ENCODE measurements at places on chromosomes 6 and 20.

DNA sequence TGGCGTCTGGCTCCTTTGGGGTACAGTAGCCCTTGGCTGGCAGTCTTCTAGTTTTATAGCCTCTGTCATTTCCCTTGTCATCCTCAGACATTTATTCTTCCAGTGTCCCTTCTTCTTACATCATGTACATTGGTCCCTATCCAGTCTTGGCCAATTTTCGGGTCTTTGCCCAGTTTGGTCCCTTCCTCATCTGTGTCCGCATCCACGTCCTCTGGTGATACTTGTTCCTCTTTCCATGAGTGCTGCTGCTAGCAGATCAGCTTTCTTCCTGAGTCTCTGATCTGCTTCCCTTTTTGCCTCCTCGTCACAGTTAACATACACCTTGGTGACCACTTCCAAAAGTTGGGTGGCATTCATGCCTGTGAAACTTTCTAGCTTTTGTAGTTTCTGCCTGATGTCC, 86.2 kb upstream of the GPR6 start:
- DNase-seq, result no peak

GRCh38 chr6:148507774-148508173, 165.1 kb downstream of the SASH1 start:
- no peak for DNase-seq

DNA sequence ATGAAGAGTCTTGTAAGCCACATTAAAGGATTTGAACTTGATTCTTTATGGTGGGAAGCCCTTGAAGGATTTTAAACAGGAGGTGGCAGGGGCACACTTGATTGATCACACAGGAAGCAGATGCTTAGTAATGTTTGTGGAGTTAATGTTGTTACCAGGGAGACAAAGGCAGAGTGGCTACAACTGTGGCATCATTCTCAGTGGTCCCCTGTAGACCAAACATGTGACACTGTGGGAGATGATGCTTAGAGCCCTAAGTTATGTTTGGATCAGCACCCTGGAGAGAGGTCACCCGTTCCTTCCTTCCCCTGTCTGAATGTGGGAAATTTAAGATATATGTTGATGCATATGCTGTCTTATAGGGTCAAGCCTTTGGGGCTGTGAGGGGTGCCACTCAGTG, 53.2 kb downstream of the EIF2S2 start:
- no peak for DNase-seq

DNA sequence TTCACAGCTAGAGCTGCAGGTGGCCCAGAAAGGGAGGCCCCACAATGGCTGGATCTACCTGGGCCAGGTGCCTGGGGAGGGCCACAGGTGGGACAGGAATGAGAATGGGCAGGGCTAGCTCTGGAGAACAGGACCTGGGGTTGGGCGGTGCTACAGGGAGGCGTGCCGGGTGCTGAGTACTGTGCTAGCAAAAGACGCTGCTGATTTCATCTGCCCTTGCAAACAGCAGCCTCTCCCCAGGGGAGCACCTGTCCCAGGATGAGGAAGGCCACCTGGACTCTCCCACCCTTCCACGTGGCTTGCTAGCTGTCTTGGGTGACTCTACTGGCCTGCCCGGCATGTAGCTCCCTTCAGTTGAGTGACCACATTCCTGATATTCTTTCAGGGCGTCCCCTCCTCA, 6.6 kb upstream of the YTHDF1 start:
- no peak for DNase-seq

DNA sequence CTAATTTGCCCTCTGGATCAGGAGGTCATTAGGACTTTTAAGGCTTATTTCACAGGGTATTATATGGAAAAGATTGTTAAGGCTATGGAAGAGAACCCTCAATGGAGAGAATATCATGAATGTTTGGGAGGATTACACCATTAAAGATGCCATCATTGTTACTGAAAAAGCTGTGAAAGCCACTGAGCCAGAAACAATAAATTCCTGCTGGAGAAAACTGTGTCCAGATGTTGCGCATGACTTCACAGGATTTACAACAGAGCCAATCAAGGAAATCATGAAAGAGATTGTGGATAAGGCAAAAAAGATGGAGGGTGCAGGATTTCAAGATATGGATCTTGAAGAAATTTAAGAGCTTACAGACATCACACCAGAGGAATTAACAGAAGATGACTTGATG, 798.3 kb upstream of the SLC35B3 start:
- no peak for DNase-seq

DNA sequence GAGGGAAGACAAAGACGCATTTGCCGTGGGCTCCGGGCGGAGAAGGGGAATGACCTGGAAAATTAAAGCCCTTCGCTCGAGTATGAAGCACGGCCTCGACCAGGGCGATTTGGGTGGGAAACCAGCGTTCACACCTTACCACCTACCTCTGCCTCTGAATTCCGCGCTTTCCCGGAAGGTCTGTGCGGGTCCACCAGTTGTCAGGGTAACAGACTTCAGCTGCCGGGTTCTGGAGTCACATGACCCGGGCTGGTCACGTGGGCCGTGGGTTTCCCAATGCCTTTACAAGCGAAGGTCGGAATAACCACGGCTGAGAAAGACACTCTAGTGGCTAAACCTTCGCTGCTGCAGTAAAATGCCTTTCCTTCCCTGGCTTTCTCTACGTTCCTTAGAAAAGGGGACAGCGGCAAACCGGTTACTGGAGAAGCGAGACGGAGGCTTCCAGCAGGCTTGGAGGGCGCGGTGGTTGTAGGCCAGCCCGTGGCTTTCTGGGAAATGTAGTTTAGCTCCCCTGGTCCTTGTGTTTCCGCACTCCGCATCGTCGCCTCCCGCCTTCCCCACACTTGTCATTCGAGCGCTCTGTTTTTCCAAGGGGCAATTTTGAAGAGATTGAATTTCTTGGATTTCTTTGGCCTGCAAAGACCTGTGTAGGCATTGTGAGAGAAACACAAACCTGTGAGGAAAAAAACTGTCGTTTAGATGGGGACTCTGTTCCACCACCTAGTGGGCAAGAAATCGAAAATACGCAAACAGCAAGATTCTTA, at the start of gene CEP162:
Gene CEP162, minus strand, starts transcription at position 210 of the 764 bp plus-strand sequence. CDS start 1,250 bp downstream, outside the sequence.
- DNase-seq, result peak; percentile 88

GRCh38 chr6:45959534-45960145, 56.0 kb downstream of the CLIC5 start:
- no peak for DNase-seq

GRCh38 chr6:151478670-151479069, 15.1 kb upstream of the CCDC170 start:
- no peak for DNase-seq

- no peak for DNase-seq
These were observed 76.7 kb upstream of the LAMA2 start for GRCh38 chr6:128806261-128806660.

DNA sequence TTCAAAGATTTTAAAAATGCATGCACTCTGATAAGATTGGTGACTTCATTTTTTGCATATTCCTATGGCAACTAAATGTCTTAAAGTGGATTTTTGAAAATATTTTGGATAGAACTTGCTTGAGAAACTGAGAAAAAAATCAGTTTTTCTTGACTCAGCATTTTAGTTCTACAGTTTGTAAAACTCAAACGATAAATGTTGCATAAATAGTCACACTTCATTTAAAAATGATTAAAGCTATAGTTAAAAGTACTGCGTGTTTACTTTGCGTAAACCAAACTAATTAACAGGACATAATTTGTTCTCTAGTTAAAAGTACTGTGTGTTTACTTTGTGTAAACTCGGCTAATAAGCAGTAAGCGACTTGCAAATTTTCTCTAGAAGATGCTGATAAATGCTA, 28.3 kb upstream of the MEI4 start:
- no peak for DNase-seq

DNA sequence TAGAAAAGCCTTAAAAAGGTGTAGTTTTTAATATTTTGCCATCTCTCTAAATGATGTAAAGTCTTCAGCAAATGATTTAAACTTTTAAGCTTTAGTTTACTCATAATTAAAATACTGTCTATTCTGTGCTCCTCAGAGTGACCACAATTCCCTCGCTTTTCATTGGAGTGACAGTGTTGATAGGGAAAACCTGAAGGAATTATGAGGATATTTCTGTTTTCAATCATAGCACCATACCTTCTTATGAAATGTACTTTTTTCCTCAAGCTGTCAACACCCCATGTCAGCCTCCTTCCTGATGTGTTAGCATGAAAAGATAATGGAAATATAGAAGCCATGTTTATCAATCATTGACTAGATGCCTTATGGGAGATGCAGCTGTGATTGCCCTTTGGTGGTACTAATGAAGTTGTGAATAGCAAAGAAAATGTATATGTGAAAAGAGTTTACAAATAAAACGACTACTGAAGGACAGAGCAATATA, 145.4 kb upstream of the EYS start:
- no peak for DNase-seq

GRCh38 chr6:2396846-2397630, 151.6 kb upstream of the GMDS start:
- DNase-seq, result no peak

DNA sequence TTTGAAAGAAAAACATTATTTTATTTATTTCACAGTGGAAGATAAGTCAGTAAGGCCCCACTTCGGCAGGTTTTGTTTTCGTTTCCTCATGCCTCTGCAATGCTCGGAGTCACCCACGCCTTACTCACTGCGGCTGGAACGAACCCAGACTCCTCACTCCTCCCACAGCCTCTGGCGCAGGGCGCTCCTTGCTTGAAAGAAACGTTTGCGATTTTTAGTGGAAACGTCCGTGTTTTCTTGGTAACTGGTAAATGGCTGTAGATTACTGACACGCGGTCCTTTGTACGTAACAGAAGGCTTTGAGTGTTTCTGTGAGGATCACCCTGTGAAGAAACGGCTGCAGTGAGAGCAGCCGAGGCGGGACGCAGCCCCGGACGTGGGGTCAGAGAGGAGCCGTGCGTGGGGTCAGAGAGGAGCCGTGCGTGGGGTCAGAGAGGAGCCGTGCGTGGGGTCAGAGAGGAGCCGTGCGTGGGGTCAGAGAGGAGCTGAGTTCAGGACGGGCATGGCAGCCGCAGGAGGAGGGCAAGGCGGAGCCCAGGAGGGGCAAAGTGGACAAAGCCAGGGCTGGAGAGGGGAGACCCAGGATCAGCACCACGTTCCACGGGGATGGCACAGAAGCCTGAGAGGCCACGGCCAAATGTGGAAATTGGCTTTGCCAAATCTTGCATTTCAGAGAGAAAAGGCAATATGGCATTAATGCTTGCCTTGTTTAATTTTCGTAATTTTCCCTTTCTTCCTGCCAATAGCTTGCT, 198.6 kb upstream of the THBS2 start:
- DNase-seq, result no peak

DNA sequence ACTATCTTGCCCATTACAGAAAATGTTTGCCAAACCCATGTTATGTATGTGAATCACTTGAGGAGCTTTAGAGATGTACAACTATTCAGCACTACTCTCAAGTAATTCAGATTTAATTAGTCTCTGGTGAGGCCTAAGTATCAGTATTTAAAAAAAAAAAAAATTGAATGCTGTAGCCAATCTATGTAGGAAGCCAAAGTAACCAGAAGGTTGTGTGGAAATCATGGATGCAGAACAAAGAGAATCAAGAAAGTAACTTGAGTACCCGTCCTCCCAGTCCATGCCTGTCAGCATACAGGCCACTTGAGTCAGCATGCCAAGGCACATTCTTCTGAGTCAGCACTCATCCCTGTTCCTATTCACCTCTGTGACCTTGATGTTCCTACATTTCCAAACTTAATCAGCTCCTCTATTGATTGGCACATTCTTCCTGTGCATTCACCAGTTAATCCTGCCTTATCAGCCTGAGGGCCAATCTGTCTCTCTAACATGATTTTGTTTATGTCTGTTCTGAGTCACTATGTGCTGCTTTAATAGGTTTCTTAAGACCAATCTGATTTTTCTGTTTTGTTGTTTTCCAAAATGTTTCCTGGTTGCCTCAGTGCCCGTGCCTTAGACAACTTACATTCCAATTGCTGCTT, 165.6 kb downstream of the KCNQ5 start:
- DNase-seq, result no peak

DNA sequence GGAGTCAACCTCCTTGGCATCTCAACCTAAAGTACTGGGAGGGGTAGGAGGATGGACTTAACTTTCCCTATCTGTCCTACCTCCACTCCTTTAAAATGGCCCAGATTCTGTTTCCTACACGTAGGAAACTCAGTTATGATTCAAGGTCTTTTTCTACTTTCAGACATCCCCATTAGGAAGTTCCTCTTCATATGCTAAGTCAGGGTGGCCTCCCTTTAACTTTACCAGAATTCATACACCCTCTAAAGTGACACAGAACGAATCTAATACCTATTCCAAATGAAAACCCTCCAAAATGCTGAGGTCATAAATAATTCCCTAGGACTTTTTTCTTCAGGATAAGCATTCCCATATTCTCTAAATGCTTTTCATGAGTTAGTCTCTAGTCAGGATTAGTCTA, 15.6 kb downstream of the ARG1 start:
- no peak for DNase-seq

- no peak for DNase-seq
These were observed at the start of gene SLC2A10 for GRCh38 chr20:46709459-46710152. Gene SLC2A10 (plus strand): TSS chr20:46709649. CDS start chr20:46709737, 88 bp downstream.

DNA sequence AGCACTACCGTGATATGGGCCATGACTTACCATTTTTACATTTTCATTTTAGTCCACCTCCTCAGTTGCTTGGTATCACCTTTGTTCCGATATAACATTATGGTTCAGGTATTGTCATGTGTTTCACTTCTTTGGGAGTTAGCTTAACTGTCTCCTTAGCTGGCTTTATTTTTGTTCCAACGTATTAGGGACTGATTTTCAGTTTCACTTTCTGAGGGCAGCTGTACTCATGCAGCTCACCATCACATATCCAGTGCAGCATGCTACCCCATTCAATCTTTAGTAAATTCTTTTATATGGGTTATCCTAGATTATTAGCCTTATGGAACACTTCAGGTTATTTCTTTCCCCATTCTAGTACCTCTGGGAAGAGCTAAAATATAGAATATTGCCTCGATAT, 362.2 kb upstream of the IRAK1BP1 start:
- no peak for DNase-seq

DNA sequence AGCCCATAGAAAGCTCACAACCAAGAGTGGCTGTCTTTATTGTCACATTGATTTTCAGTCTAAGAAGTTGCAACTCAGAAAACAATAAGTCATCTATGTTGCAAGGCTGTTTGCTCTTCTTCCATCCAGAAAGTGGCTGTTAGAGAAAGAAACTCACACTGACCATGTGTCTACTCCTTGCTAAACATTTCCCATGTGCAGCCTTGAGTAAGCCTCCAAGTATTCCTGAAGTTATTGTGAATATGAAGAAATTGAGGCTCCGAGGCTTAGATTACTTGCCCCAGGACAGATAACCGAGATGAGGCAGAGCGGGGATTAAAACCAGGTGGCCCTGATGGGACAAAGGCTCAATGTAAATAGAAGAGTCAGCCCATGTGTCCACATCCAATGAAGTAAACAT, 105.0 kb downstream of the SPTLC3 start:
- DNase-seq, result no peak
